ENCODE measurements at places on chromosomes 2 and 18. TPM values are rescaled to one million over a fixed set of nuclear protein-coding genes. Genes with fewer than 3 reads are reported as not detected.

The PLB1 gene
- 0.43 TPM for total RNA-seq

The NTSR2 gene
- not detected for total RNA-seq

The PROM2 gene
- 1.0 TPM for total RNA-seq

The ADCY3 gene
- 29.5 TPM for total RNA-seq

The CDK5R2 gene
- total RNA-seq: not detected

The KCNIP3 gene
- total RNA-seq: not detected

DNA sequence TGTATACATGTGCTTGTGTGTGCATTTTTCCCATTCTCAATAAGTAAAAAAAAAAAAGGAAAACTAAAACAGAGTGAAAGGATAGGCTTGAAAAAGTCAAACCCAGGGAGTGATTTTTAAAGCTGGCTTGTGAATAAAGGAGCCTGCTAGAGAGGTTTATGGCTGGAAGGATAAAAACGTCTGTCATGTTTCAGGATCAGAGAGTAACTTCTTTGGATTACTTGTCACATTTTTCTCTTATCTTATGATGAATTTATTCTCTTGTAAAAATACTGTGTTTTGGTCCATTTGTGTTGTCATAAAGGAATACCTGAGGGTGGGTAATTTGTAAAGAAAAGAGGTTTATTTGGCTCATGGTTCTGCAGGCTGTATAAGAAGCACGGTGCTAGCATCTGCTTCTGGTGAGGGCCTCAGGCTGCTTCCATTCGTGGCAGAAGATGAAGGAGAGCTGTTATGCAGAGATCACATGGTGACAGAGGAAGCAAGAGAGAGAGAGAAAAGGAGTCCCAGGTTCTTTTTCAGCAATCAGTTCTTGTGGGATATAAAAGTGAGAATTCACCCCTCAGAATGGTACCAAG lies 89.1 kb downstream of the OSBPL6 start:
- no peak for DNase-seq
- peaks cover 15% of the 10 kb centered on the region for H3K27me3 ChIP-seq
- H3K4me3 ChIP-seq: no peak overlapping the region
- no peak overlapping the region for H3K27ac ChIP-seq

- peaks cover 3% of the 10 kb centered on the region for H3K27me3 ChIP-seq
- no peaks in the 10 kb centered on the region for H3K4me1 ChIP-seq
- no peak for DNase-seq
- no peak overlapping the region for H3K27ac ChIP-seq
- no peak overlapping the region for H3K4me3 ChIP-seq
Measured at GRCh38 chr2:3885629-3886628, 182.6 kb downstream of the DCDC2C start.

- H3K4me1 ChIP-seq: no peaks in the 10 kb centered on the region
- no peak for DNase-seq
- H3K4me3 ChIP-seq: no peak overlapping the region
- H3K27me3 ChIP-seq: peaks cover 3% of the 10 kb centered on the region
- no peak overlapping the region for H3K27ac ChIP-seq
- H3K36me3 ChIP-seq: no peaks in the 10 kb centered on the region
Measured at GRCh38 chr2:19536136-19536535, 177.7 kb upstream of the OSR1 start.

GRCh38 chr2:212912445-212913103 lies 238.8 kb downstream of the IKZF2 start:
- H3K4me3 ChIP-seq: no peak overlapping the region
- peaks cover 14% of the 10 kb centered on the region for H3K4me1 ChIP-seq
- no peak overlapping the region for H3K27ac ChIP-seq
- H3K27me3 ChIP-seq: no peaks in the 10 kb centered on the region
- DNase-seq: no peak

DNA sequence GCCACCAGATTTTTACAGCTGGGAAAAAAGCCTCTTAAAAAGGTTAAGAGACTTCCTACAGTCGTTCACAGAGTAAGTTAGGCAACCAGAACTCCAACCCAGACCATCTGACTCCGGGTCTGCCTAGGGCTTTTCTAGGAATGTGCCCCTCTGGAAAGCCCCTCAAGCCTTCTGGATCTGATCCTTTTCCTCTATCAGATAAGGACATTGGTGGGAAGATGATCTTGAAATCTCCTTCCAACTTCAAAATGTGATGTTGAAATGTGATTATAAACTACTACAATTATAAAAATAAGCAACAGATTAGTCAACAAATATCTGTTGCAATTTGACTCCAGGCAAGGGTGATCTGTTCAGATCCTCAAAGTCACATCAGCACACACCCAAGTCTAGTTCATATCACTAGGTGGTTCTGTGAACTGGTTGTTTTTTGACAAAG lies 270.4 kb downstream of the ARHGAP15 start:
- H3K27me3 ChIP-seq: no peaks in the 10 kb centered on the region
- DNase-seq: no peak

DNA sequence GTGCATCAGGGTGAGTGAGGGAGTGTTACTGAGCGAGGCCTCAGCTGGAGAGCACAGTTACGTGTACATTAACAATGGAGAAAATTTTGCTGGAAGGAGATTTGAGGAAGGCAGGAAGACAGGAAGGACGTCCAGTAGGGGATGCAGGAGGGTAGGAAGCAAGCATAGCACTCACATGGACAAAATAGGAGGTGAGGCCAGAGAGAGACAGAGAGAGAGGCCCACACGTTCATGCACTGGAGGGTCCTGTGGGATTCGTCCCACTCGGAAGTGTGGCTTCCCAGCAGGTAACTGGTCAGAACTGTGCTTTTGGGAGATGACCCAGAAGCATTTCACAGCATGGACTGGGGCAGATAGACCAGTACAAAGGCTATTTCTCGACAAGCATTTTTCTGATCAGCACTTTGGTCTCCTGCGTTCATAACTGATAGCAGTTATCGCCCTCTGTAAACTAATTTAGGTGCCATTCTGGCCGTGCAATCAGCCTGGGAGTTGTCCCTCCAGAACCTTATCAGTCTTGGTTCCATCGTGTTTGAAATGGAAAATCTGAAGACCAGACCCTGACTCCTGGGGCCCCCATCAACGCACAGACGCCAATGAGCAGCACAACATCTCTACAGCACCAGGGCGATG lies 5.7 kb downstream of the LCT start:
- no peak for DNase-seq
- H3K36me3 ChIP-seq: peaks cover 13% of the 10 kb centered on the region
- no peaks in the 10 kb centered on the region for H3K27me3 ChIP-seq
- H3K27ac ChIP-seq: no peak overlapping the region

DNA sequence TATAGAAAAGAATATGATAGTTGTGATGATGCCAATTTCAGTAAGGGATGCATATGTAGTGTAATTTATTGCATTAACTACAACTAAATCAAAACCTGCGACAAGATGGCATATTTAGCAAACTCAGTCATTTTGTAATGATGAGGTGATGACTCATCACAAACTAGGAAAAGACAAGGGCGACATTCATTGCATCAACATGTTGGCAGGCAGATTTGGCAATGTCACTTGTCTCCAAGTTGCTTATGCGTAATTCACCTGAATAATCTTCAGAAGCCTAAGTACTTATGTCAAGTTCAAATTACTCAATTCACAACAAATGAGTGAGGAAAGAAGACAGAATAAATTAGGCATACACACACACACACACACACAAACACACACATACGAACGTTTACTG lies 273.2 kb upstream of the RGPD4 start:
- no peaks in the 10 kb centered on the region for H3K36me3 ChIP-seq
- H3K4me1 ChIP-seq: no peaks in the 10 kb centered on the region
- H3K27ac ChIP-seq: no peak overlapping the region
- no peak for DNase-seq

DNA sequence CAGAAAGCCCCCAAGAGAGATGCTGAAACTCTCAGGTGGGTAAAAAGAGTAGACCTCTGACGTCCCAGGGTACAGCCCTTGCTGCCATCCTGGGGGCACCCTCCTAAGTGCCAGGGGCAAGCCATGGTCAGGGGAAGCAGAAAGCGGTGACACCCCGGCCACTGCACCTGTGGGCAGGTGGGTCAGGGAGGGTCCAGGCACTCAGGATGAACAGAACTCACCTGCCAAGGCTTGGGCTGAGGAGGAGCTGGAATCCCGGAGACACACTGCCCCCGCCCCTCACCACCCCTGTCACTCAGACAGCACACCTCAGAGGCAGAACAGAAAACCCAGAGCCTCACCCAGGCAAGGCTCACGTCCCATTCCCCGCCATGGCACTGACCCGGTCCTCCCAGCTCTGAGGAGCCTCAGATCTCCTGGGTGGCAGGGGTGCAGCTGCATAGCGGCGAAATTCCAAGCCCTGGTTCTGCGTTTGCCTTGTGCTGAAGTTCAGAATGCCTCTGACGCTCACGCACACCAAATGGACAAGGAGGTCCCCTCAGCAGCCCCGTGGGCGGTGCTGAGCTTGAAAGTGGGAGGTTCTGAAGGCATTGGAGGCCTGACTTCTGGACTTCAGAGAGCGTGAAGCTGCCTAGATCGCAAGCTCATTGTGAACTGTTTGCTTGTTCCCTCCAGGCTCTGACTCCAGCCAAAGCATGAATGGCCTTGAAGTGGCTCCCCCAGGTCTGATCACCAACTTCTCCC lies 4.3 kb downstream of the GPR17 start:
- H3K27ac ChIP-seq: no peak overlapping the region
- H3K36me3 ChIP-seq: no peaks in the 10 kb centered on the region
- H3K4me1 ChIP-seq: peaks cover 10% of the 10 kb centered on the region
- no peak for DNase-seq

GRCh38 chr2:122098306-122098705 lies 342.9 kb downstream of the TSN start:
- H3K4me3 ChIP-seq: no peak overlapping the region
- no peak for DNase-seq
- no peaks in the 10 kb centered on the region for H3K27me3 ChIP-seq
- no peaks in the 10 kb centered on the region for H3K36me3 ChIP-seq
- no peak overlapping the region for H3K27ac ChIP-seq

DNA sequence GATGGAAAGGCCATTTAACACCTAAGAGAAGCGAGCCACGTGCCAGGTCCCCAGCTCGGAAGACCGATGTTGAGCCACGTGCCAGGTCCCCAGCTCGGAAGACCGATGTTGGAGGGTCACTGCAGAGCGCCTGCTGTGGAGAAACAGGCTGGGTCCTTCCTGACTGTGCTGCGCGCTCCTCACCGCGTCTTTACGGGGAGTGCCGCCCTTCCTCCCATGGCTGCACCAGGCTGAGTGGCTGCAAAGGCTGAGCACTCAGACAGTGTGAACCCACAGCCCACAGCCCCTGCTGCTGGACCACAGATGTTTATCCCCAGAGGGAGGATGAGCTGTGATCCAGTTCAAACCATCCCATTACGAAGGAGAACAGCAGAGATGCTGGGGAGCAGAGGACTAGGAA lies 55.7 kb downstream of the RTP5 start:
- no peaks in the 10 kb centered on the region for H3K27me3 ChIP-seq
- no peak overlapping the region for H3K27ac ChIP-seq
- peak; percentile 19 for DNase-seq
- no peak overlapping the region for H3K4me3 ChIP-seq
- no peaks in the 10 kb centered on the region for H3K36me3 ChIP-seq

DNA sequence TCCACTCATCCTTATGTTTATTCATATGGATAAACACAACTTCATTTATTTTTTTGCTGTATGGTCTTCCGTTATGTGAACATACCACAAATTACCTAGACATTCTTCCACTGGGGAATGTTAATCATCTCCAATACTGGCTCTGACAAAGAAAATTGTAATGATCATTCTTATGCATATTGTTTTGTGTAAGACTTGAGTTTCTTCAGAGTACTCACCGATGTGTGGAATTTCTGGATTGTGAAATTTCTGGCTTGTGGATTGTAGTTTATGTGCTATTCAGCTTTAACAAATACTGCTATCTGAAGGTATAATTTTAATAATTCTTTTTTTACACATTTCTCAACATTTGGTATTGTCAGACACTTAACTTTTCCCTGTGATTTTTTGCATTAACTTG lies 212.2 kb upstream of the THUMPD2 start:
- no peak overlapping the region for H3K27ac ChIP-seq
- no peaks in the 10 kb centered on the region for H3K36me3 ChIP-seq
- H3K4me3 ChIP-seq: no peak overlapping the region

DNA sequence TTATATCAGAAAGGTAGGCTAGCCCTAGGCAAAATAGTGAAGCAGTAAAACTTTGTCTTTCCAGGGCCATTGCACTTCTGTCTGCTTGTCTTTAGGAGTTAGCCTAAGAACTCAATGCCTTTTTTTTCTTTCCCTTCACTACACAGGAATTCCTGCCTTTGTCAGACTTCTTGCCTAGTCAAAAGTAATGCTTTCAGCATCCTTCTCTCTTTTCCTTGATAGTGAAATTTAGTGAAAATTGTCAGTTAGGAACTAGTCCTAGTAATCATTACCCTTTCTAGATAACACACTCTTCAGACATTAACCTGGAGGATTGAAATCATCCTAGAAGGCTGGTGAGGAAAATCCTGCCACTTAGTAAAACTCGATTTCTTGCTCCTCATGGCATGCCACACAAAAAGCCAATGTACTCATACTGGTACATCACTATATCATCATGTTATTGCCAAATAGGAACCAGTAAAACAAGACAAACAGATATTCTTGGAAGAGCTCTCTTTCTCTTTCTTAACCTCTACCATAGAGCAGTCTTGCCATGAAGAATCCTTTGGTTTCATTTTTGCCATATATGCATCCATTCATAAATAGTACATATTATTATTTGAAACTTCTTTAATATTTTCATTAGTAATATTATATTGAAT lies 320.5 kb downstream of the CTNNA2 start:
- no peak overlapping the region for H3K4me3 ChIP-seq
- no peaks in the 10 kb centered on the region for H3K27me3 ChIP-seq
- DNase-seq: no peak

- no peak for DNase-seq
- peaks cover 1% of the 10 kb centered on the region for H3K4me1 ChIP-seq
- no peak overlapping the region for H3K27ac ChIP-seq
- no peak overlapping the region for H3K4me3 ChIP-seq
- peaks cover 15% of the 10 kb centered on the region for H3K36me3 ChIP-seq
Measured at GRCh38 chr18:13641551-13642439, 84.6 kb downstream of the FAM210A start.

DNA sequence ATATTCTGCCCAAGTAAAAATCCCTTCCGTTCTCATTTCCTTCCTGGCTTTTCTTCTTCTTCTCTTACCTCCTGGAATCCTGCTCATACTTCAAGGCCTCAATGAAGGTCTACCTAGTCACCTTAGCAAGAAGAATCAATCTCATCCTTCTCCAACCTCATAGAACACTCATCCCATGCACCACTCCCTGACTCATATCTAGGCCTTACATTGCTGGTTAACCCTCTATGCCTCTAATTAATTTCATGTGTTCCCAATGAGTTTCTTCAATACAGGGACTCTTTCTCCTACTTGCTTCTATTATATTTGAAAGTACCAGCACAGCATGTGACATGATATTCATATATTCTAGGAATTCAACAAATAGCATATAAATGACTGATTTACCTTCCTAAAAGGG lies 63.0 kb downstream of the BCL11A start:
- peaks cover 16% of the 10 kb centered on the region for H3K27me3 ChIP-seq
- H3K27ac ChIP-seq: no peak overlapping the region
- H3K4me1 ChIP-seq: no peaks in the 10 kb centered on the region
